CD8-positive, alpha-beta memory T cell (primary cell): ENCODE measurements at places on chromosomes 16 and 17.

- peak; percentile 19 for DNase-seq
Observed at GRCh38 chr17:39195568-39196160, 1.8 kb downstream of the CACNB1 start.

DNA sequence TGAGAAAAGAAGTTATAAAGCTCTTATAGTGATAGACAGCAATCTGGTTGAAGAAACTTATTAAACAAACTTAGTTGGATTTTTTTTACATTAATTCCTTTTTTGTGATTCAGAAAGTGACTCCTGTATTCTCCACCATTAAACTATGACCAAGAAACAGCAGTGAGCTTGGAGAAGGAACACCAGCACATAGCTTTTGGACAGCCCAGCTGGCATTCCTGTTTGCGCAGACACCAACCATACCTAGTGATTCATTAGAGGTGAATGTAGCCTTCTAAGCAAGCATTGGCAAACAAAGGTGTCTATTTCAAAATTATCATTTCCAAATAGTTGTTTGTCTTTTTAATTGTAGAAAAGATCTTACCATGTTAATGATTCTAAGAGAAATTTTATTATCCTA lies 94.4 kb downstream of the STXBP4 start:
- DNase-seq = no peak

DNA sequence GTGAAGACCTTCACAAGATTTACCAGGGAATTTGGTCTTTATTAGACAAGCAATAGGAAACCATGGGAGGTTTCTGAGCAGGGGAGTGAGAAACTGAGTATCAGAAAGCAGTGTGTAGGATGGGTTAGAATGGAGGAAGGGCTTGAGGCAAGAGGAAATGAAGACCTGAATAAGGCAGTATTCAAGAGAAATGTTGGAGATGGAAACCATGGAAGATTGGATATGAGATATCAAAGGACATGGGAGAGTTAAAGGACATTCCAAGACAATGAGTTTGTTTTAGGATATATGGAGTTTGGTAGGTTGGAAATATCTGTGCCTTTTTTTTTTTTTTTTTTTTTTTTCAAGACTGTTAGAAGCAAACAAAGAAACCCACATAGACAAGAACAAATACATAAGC lies 21.3 kb upstream of the FAM20A start:
- DNase-seq = no peak

DNA sequence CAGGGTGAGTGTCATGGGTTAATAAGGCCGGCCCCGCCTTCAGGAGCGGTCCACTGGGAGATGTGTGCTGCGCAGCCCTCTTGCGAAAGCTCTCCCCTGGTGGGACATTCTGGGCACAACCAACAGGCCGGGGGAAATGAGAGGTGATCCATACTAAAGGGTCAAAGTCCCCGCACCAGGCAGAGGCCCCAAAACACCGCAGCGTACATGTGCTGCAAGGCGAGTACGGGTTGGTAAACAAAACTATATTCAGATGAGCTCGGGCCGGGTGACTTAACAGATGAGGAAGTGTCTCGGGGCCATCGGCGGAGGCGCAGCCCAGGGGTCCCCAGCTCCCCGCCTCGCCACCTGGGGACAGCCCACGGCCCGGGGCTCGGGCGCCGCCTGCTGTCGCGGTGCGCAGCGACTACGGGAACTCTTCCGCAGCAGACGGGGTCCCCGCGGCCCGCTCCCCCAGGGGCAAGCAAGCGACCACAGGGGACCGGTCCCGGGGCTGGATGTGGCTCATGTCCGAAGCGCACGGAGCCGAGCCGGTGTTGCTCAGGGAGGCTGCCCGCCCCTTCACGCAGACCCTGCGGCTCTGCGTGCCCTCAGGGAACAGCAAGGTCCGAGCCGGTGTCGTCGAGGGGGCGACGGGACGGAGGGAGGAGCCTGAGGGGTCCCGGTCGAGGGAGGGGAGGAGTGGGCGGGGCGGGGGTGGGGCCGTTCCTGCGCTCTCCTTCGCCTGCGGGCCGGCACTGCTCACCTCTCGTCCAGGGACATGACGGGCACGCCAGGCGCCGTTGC lies at the start of gene RAB37:
Gene RAB37 (plus strand): TSS at position 744 of the 786 bp plus-strand sequence. CDS start 17 bp downstream, at position 761.
- DNase-seq = peak; percentile 38

DNA sequence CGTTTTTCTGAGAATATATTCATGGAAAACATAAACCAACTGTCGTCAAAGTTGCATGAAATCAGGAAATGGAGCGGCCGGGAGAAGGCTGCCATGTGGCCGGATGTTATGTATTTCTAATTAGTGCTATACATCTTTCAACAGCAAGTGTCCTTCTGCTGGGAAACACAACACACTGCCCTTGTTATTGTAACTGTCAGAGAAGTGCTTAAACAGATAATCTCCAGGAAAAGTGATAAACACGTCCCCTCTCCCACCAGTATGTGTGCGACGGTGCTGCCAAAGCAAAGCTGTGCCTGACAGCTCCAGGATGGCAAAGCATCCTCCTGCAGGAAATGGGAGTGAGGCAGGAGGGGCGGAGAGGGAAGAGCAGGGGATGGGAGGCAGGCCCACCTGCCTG lies 111.8 kb downstream of the SMG6 start:
- no peak for DNase-seq

GRCh38 chr17:4219241-4219640 lies 44.5 kb downstream of the ANKFY1 start:
- no peak for DNase-seq

GRCh38 chr16:14958970-14959369 lies 15.9 kb upstream of the PDXDC1 start:
- no peak for DNase-seq

- DNase-seq = no peak
Observed at GRCh38 chr16:66566051-66566901, at the start of gene CMTM1. CMTM1 (plus strand) TSS chr16:66566439; CDS start chr16:66566514, 75 bp downstream.

GRCh38 chr16:84084570-84085270 lies 32.0 kb downstream of the MBTPS1 start:
- peak; percentile 67 for DNase-seq
